NCI-H460 (cell line): ENCODE measurements at places on chromosomes 2 and 18.
A peak's percentile ranks its signal among the peaks of the same experiment; 100 is the strongest.

DNA sequence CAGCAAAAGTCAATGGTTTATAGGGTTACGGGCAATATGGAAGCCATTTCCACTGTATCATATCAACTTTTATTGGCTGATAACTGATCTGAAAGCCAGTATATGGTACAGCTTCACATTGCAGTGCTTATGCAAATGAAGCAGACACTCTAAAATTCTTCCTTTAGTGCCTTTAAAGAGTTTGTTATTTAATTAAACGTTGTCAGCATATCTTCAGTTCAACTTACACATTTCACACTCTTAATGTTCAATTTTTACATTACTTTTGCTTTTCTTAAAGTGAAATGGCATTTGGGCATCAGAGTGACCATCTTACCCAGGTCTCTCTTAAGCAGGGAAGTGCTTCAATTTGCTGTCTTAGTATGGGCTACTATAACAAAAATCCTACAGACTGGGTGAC, 420.1 kb downstream of the NCKAP5 start:
- DNase-seq: no peak

GRCh38 chr2:140808820-140809219, 1322.0 kb downstream of the LRP1B start:
- DNase-seq: peak; percentile 8

DNA sequence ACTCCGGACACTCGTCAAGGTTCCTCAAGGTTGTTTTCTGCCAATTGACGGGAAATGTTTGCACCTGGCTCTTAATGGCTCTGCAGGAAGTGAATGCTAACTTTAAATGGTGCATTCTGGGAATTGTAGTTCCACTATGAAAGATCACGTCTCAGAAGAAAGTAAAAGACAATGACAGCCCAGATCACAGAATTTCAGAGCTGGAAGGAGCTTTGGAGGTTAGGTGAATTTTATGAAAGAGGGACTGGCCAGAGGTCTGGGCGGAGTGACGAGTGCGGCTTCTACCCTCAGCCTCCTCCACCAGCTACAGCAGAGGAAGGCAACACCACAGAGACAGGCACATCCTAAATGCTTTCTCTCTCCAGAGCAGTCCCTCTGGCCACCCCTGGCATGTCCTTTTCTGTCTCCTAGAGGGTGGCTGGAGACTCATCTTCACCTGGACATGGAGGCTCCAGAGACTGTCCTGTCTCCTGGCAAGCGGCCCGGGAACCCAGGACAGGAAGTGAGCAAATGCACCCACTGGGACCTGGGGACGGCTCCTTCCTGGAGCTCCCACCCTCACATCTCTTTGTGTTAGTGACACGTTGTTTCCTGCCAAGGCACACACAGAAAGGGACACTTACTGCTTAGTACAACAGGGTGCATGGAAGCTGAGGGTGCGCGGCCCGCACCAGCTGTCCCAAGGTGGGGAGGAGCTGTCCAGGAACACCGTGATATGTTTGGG, 19.4 kb downstream of the THAP4 start:
- DNase-seq: no peak

DNA sequence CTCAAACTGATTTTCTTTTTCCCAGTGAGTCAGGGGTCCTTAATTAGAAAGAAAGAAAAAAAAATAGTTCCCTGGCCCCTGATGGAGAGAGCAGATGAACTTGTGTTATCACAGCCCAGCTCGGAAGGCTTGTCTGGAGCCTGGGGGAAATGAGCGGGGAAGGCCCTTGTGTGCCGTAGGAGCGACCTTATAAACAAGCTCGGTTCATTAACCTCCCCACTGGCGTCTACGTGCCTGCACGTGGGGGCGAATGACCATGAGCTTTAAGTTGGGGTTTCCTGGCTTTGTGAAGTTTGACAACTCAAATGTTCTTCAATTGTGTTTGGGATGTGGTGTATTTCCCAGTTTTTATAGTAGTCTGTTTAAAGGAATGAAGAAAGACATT, 69.5 kb downstream of the EPAS1 start:
- DNase-seq: no peak

- DNase-seq: no peak
Observed at GRCh38 chr2:191703079-191703725, 25.3 kb downstream of the NABP1 start.

DNA sequence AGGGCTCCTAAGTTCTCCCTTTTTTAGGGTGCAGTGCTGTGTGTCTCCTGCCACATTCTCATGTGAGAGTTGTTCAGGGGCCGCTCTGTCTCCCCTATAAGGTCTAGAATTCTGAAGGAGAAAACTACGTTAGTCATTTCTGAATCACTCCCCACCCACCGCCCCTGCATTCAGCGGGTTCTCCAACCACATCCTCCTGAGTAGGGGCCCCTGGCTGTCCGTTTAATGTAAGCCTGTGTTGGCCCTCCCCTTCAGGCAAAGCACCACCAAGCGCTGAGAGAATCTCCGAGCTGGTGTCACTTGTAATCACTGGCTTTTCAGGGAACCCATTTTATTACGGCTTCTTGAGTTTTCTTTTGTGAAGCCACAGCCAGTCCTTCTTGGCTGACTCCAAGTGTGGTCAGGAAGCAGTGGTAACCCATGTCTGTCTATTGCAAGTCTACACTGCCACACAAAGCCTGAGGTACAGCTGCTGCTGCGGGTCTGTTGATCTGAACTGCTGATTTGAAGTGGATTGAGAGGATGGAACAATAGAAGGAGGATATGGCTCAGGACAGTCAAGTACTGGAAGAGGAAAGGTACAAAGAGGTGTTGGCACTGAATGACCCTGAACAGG, 16.9 kb downstream of the LCT start:
- DNase-seq: no peak

DNA sequence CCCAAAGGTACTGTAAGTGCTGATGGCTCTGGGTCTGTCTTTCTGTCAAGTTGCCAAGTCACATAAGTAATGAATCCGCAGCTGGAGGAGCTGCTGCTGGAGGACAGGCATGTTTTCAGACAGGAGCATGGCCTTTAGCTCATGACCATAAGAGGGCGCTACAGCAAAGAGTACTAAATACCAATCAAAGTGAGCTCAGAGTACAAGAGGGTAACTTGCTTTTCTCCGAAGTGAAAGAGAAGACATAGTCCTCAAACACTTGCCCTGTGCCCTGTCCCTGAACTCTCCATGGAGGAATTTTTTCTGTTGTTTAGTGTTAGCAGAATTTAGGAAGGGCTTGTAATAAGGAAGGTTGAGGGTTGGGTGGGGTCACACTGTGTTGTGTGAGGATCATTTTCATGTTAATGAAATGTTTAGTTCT, 58.0 kb upstream of the EML6 start:
- DNase-seq: peak; percentile 48

DNA sequence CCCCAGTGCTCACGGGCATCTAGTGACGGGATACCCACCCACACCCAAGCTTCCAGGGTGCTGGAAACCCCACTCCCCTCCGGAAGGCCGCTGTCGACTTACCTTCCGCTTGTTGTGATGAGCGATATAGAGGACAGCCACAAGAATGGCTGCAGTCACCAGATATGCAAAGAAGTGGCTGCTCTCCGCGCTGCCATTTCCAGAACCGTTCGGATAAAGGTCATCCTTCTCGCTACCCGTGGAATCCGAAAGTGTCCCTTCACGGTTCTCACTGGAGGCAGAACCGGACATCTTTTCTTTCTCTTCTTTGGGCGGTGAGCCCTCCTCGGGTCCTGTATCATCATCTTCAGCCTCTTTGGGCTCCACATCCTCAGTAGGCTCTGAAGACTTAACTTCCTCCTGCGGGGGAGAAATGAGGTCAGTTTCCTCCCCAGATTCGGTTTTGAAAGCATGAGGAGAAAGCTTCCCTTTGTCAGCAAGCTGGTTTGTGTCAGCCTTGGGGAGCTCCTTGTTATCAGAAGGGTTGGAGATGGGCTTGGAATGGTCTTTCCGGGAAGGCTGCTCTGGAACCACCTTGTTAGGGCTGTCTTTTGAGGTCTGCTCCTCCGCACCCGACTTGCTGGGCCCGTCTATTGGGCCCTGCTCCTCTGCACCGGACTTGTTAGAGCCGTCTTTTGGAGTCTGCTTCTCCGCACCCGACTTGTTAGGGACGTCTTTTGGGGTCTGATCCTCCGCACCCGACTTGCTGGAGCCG, 1.2 kb downstream of the TGOLN2 start:
- DNase-seq: no peak

DNA sequence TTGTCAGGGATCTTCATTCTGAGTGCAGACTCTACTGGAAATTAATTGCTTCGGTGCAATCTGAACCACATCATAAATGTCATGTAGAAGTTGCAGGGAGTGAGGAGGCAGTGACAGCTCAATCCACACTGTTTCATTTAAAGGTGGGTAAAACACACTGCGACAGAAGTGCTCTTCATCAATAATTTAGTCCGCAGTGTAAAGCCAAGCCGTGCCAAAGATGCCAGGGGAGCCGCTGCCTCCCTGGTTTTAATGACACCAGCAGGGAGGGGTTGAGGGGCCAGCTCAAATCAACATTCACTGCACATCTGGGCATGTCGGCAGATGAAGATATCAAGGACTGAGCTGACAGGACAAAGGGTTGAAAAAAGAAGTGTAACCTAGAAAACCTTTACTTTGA, 305.7 kb upstream of the VRK2 start:
- DNase-seq: no peak

DNA sequence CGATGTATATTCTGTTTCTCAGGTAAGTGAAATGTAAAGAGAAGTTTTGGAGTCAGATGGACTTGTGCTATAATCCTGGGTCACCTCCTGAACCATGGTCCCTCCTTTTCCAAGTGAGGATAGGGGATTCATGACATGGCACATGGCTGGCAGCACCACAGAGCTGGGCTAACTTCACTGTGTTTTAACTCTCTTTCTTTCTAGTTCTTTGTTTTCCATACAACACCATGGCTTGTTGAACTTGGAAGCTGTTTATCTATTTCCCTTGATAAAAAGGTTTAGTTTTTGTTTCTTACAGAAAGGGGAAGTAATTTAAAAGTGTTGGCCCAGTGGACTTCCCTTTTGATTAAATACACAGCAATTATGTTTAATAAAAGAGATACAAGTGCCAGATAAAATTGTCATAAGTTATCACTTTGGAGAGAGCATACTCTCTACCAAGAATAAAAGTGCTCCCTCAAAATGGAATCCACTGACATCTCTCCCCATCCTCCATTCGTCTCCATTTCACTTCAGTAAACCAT, 90.4 kb downstream of the PLCL1 start:
- no peak for DNase-seq

- DNase-seq: no peak
Observed at GRCh38 chr2:219440388-219441256, 6.0 kb downstream of the SPEG start.

DNA sequence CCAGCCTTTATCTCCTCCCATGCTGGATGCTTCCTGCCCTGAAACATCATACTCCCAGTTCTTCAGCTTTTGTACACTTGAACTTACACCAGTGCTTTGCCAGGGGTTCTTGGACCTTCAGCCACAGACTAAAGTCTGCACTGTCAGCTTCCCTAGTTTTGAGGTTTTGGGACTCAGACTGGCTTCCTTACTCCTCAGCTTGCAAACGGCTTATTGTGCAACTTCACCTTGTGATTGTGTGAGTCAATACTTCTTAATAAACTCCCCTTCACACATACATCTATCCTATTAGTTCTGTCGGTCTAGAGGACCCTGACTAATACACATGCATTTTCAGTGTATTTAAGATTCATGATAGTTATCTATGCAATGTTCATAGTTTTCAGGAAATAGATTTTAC, 35.8 kb upstream of the ZNF804A start:
- no peak for DNase-seq

- DNase-seq: no peak
Observed at GRCh38 chr18:60668583-60668982, 296.0 kb upstream of the MC4R start.

GRCh38 chr2:174779361-174779928, 15.2 kb upstream of the CHRNA1 start:
- no peak for DNase-seq

- DNase-seq: peak; percentile 43
Observed at GRCh38 chr18:58639751-58640427, 11.0 kb upstream of the ALPK2 start.

DNA sequence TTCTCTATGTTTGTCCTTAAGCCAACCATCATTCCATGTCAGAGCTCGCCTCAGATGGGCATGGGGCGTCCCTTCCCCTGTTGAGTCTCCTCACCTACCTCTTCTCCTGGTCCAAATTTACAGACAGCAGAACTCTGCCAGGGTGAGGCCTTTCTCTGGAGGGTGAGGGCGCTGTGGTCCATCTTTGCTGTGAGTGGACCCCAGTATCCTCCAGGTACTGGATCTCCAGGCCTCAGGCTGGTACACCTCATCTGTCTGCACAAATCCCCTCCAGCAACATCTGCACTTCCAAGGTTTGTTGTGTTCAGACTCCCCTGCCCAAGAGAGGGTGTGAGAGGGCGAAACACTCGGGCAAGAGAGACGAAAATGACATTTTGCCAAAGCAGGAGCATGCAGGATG, 63.9 kb upstream of the EDAR start:
- no peak for DNase-seq

GRCh38 chr2:182724656-182725055, 8.6 kb downstream of the DNAJC10 start:
- no peak for DNase-seq
